K562 (cell line): ENCODE measurements at places on chromosomes 2 and 18. TPM values are rescaled to one million over a fixed set of nuclear protein-coding genes. Genes with fewer than 3 reads are reported as not detected.

GAD1 gene
- 14.5 and 15.7 TPM in 2 replicates for total RNA-seq

PIKFYVE gene
- total RNA-seq: 17.1 and 19.0 TPM in 2 replicates

CACNB4 gene
- 0.04 and 0.16 TPM in 2 replicates for total RNA-seq

CYP27C1 gene
- total RNA-seq: not detected in 2 replicates

GRCh38 chr2:50651676-50652075, 380.3 kb downstream of the NRXN1 start:
- no peak for DNase-seq

- DNase-seq: no peak
Measured at GRCh38 chr2:170029551-170029950, 148.4 kb upstream of the MYO3B start.

- no peak for DNase-seq
Measured at GRCh38 chr2:140891614-140892212, 1239.1 kb downstream of the LRP1B start.

DNA sequence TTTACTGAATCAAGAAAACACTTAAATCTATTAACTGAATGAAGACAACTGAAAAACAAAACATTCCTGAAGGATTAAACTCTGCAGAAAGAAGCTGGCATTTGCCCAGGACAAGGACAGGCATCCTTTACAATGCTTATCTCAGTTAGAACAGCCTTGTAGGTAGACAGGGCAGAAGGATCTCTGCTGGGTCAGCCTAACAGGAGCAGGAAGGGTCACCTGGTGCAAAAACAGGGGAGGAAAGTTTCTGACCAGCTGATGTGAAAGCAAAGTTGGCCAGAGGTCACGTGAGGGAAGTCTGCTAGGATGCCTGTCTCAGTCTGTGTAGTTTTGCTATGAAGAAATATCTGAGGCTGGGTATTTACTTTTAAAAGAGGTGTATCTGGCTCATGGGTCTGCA, 348.6 kb downstream of the ANAPC1 start:
- DNase-seq: no peak

- DNase-seq: no peak
Measured at GRCh38 chr2:216918088-216918680, 58.3 kb upstream of the TNP1 start.

DNA sequence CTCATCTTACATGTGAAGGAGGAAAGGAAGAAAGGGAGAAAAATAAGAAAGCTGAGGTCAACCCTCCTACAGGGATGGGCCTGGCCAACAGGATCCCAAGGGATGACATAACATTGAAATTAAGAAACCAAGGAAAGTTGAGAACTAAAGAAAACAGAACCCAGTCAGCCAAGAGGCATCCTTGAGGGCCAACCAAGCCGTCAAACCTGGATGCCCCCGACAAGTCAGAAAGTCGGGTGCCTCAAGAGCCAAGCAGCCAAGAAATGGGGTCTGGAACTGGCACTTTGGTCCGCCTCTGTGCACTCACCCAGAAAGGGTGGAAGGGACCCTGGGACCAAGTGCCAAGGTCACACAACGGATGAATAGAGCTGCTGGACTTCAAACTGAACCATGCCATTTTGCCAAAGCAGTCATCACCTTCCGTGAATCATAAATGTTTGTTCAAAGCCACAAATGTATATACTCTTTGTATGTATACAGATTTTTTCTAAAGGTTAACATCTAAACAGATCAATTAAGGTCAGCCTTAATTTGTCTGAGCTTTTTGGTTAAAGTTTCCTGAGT, 27.0 kb upstream of the PTPN4 start:
- DNase-seq: no peak

- no peak for DNase-seq
Measured at GRCh38 chr2:127105656-127106456, 1.1 kb downstream of the BIN1 start.

- no peak for DNase-seq
Measured at GRCh38 chr2:175577368-175577970, 396.0 kb upstream of the ATP5MC3 start.

- no peak for DNase-seq
Measured at GRCh38 chr2:26585100-26585499, 56.1 kb downstream of the CIB4 start.

DNA sequence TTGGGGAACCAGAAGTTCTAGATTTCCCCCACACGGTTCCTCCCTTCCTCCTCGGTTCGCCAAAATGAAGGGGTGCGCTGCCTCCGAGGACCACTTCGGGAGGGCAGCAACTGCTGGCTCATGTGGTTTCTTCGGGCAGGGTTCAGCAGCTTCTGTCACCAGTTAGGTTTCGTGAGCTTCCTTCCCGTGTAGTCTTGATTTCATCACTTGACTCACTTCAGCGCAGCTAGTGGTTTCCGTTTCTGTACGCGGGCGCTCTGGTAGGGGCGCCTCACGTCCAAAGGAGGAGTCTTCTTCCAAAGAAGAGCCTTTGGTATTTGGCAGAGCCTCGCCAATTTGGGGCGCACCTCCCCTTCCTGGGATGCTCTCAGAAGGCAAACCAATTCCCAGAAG, 485 bp upstream of the GALNT3 start:
- no peak for DNase-seq
